Stimulated activated naive CD8-positive, alpha-beta T cell treated with anti-CD3 and anti-CD28 coated beads, Interleukin-15, Interleukin-2, amounts not matched to agents 100 U/mL and 50 U/mL, for 24 hours (primary cell): ENCODE measurements at places on chromosomes 3 and 15.

- no peak for DNase-seq
These were observed 18.1 kb upstream of the CCR9 start for GRCh38 chr3:45868213-45868612.

GRCh38 chr3:13537909-13538296 lies 11.0 kb upstream of the FBLN2 start:
- DNase-seq: no peak

GRCh38 chr3:169836078-169836941 lies 23.6 kb upstream of the LRRC34 start:
- no peak for DNase-seq

DNA sequence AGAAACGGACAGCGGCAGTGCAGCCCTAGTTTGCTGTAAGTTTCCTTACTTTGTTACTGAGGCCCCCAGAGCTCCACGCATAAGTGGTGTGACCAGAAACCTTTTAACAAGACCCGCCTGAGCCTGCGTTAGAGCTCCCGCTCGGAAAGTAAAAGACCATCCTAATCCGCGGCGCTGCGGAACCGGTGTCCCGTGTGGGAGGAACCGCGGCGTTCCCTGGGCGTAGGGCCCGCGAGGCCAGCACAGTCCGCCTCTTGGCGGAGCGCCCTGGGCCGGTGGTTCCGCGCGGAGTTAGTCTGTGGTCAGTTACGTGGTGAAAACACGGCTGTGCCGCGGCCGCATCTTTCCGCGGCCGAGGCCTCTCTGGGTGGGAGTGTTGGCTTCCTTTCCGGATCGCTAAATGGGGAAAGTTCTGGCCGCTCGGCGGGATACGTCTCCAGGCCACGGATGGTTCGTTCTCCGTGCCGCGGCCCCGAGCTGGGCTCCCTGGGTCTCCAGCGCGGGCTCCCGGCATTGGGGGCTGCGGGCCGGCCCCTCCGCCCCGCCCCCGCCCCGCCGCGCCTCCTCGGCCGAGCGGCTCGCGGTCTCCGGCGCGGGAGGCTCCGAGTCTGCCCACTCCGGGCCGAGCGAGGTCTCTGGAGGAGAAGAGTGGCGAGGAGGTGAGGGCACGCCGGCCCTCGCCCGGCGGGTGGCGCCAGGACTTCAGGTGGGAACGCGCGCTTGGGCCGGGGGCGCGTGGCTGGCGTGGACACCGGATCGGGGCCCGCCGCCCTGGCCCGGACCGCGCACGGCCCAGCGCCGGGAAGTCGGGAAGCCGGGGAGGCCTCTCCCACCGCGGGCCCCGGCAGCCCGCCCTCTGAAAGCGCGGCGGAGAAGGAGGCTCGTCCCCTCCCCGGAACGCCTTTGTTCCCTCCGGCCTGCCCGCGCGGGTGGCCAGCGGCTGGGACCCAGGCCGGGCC lies 754 bp downstream of the B3GNT5 start:
- peak; percentile 44 for DNase-seq

- no peak for DNase-seq
These were observed 1.9 kb downstream of the UBR1 start for GRCh38 chr15:43103907-43104306.

DNA sequence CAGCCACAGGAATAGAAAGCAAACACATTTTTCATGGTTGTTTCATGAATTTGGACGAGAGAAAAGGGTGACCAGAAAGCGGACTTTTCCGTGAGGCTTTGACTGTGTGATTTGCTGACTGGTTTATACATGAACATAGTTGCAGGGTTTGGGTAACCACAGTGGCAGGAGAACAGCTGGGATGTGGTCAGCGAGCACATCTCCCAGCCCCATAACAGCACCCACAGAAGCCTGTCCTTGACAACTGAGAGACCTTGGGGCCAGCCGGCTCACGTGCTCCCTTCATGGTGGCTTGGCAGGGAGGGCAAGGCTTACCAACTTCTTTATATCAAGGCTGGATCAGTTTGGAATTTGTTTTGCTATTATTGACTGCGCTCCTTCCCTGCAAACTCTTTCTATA lies 13.2 kb upstream of the RGMA start:
- DNase-seq: no peak

DNA sequence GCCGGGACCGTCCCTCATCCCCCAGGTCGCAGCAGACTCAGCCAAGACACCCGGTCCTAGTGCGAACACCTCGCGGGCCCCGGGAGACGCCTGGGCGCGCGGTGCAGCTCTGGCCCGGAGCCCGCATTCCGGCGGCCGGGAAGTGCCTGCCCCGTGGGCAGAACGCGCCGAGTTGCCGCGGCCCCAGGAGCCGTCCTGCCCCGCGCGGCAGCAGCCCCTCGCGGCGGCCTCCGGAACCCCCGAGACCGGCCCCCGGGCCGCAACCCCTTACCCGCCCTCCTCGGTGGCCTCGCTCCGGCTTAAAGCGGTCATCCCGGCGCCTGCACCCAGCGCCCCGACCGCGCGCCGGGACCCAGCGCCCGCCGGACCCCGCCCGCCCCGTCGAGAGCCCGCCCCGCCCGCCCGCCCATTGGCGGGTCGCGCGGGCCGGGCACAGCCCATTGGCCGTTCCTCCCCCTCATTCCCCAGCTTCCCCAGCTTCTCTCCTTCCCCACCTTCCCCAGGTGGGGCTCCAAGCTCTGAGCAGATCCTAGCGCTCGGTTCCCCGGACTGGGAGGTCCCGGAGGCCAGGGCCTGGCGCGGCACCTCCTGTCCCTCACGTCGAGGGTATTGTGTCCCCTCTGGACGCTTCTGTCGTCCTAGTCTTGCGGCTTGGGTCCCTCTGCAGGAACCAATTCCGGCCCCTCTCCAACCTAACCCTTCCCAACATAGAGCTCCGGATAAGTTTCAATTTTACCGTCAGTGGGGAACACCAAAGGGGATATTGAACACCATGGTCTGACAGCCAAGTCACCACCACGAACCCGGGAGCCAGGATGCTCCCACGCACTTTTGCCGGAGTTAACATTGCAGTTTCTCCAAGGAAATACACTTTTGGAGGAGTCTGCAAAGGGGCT lies at the start of gene GRAMD2A:
Gene GRAMD2A, minus strand, starts transcription at position 328 of the 896 bp plus-strand sequence.
- peak; percentile 56 for DNase-seq

- DNase-seq: no peak
These were observed 34.6 kb downstream of the RLBP1 start for GRCh38 chr15:89186803-89187202.

GRCh38 chr3:42300013-42300412 lies 34.0 kb upstream of the CCK start:
- peak; percentile 45 for DNase-seq

DNA sequence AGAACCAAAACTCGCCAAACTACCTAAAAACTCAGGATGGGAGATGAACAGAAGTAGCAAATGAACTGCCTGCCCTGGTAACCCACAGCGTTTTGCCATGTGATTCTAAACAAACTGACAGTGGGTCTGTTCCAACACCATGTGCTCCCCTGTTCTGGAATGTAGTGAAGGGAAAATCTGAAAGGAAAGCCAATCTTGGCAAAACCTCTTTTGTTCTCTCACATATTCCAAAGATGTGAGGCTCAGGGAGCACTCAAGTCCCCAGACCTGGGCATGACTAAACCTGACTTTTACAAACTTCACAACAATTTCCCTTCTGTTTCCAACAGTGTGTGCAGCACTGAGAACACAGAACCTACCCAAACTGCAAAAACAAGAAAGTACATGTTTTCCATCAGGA lies 116.1 kb downstream of the IMPG2 start:
- no peak for DNase-seq

DNA sequence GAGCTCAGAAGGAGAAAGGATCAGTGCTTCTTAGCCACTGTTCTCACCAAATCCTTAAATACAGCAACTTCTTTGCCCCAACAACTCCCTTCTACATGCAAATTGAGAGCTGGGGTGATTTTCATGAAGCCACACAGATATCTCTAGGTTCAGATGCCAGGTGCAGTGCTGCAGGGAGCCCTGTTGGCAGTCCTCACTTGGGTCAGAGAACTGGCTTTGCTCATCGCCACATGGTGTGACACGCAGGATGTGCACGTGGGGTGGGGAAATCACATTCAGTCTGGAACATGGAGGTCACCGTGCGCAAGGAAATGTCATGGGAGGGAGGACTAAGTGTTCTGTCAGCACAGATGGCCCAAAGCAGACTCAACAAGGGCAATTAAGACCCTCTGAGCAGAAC lies 103.8 kb downstream of the WDR76 start:
- no peak for DNase-seq

DNA sequence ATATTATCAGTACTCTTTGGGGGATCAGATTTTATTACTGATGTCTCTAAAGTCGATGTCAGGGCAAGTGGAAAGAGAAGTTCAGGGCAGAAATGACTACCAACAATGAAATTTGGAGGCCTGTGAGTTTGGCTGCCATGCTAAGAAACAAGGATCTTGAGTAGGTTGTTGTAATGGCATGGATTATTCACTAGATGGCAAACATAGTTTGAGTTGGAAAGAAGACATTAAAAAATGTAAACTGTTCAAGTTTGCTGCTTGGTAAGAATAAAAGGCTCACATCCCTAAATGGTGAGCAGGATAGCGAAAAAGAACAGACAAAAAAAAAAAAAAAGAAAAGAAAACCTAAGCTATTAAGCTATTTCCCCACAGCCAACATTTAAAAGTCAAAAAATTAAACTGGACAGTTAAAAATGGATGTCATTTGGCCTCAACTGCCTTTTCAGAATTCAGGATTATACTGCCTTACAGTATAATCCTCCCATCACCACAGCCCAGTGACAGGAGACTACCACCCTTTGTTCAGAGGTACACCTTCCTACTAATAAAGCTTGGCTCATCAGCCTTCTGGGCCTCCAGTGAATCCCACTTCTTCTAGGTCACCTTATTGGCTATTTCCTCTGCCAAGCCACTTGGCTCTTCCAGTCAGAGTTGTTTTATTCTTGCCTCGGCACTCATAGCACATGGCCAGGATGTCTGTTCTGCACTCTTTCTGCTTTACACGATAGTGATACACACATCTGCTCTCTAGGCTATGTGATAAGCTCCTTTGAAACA lies 163.7 kb downstream of the PLD1 start:
- no peak for DNase-seq

GRCh38 chr3:97689962-97690361 lies 74.6 kb upstream of the ARL6 start:
- no peak for DNase-seq

- no peak for DNase-seq
These were observed 98.8 kb downstream of the SH3GL3 start for GRCh38 chr15:83545804-83546511.

GRCh38 chr3:115651087-115651486 lies 27.8 kb downstream of the GAP43 start:
- DNase-seq: no peak

- no peak for DNase-seq
These were observed 244.4 kb downstream of the UACA start for GRCh38 chr15:70519004-70519365.

DNA sequence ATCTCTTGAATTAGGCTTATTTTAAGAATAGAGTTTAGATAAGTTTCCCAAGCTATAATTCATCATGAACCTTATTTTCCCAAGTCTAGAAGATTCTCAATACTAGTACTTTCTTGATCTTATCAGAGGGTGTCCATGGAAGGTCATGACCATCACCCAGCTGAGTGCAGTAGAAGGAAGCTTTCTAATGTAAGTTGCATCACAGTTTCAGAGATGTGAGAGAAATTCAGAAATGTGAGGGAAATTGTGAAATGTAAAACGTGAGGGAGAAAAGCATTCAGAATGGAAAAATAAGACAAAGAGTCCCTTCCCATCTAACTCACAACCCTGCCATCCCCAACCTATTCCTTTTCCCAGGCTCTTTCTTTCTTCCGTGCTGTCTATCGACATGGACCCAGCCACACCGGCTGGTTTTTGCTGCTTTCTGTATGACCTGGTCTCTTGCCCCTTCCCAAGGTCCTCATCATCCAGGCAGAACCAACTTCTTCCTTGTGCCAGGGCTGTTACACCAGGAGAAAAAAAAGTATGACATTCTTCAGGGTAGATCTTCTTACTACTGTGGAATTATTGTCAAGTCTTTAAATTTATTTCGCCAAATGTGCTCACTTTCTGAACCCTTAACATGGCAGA lies 6.7 kb downstream of the CAPN3 start:
- no peak for DNase-seq

DNA sequence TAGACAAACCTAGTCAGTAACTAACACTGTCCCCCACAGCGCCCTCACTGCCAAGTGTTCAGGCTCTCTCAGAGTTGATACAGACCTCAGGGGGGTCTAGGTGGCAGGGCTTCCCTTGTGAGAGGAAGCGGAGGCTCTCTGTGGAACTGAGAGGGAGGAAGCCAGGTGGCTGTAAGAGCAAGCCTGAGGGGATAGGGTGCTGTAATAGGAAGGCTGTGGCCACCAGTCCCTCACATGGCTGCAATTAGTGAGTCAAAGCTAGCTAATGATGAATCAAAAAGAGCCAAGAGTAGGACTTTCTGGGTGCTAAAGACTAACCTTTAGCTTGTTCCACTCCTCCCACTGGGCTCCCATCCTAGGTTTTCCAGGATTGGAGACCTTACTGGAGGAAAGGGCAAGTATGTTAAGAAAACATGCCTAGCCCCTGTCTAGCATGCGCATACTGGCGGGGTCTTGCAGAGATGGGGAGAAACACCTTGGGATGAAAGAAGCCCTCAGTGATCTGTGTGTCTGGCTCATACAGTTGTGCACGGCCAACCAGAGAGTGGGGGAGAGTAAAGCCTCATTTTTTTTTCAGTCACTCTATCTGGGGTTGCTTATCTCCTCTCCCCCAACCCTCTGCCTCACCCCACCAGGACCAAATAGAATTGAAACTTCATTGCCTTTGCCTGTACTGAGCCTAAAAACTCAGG lies 13.3 kb upstream of the SOX2 start:
- DNase-seq: no peak

DNA sequence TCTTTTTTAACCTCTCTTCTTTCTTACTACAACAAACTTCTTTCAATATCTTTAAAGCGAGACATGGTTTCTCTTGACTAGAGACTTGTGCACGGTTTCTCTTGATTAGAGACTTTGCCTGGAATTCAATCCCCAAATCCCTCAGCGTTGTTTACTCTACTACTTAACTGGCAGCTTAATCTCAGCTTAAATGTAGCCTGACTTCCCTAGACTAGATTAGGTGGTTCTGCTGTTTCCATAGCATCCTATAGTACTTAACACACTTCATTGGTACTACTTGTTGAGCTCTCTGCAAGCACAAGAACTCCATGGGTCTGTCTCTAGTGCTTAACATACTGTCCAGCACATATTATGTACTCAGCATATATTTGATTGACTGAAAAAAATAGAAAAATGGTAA lies 168.2 kb upstream of the GPR149 start:
- DNase-seq: no peak

- peak; percentile 63 for DNase-seq
These were observed at the start of gene GATM for GRCh38 chr15:45378149-45378912. Gene GATM, minus strand, starts transcription at chr15:45378544. Its CDS starts 91 bp downstream, at chr15:45378453.

GRCh38 chr3:9340472-9340902 lies 22.4 kb upstream of the THUMPD3 start:
- DNase-seq: no peak

DNA sequence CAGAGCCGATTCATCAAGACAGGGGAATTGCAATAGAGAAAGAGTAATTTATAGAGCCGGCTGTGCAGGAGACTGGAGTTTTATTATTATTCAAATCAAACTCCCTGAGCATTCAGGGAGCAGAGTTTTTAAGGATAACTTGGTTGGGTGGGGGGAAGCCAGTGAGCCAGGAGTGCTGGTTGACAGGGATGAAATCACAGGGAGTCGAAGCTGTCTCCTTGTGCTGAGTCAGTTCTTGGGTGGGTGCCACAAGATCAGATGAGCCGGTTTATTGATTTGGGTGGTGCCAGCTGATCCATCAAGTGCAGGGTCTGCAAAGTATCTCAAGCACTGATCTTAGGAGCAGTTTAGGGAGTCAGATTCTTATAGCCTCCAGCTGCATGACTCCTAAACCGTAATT lies 95.4 kb upstream of the CCDC80 start:
- no peak for DNase-seq

GRCh38 chr15:63939531-63940130 lies 105.9 kb upstream of the HERC1 start:
- peak; percentile 18 for DNase-seq
